Ascending aorta (tissue), 2 donors: ENCODE measurements at places on chromosomes 7 and 10. TPM values are rescaled to one million over a fixed set of nuclear protein-coding genes. Genes with fewer than 3 reads are reported as not detected.
A peak's percentile ranks its signal among the peaks of the same experiment; 100 is the strongest.

Gene PLXDC2
- total RNA-seq: 94.1 TPM

Gene RBM20
- total RNA-seq: 4.8 TPM

Gene FAM20C
- 90.8 TPM for total RNA-seq

Gene MKRN1
- 20.6 TPM for total RNA-seq

Gene CAV2
- 92.6 TPM for total RNA-seq

Gene NODAL
- total RNA-seq: not detected

Gene CALCR
- total RNA-seq: not detected

Gene DNAH11
- total RNA-seq: 0.75 TPM

Gene GPRIN2
- 6.3 TPM for total RNA-seq

Gene SPDYE6
- total RNA-seq: not detected

Gene ZNF239
- 7.1 TPM for total RNA-seq

DNA sequence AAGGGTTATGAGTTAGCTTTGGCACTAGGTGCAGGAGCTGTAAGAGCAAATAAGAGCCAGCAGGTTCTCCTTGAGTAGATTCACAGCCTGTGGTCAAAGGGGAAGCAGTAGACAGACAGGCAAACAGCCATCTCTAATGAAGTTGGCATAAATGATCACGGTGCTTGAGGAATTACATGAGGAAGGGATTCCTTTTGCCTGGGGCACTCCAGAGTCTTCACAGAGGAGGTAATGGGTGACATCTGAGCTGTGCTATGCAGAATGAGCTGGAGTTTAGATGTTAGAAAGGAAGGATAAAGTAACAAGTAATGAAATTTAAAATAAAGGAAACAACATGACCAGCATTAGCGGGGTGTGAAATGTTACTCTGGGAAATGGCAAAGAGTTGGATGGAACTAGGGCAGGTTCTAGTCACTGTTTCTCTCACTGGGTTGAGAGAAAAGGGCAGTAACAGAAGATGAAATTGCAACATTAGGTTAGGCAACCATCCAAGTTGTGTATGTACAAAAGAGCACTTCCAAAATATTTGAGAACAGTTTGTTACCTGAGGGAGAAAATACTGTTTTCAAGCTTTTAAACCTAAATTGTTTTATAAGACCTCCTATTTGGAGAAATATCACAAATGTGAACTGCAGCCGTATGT lies 613.8 kb downstream of the PHTF2 start:
- DNase-seq: no peak

- DNase-seq: no peak
These were observed 154.3 kb downstream of the PPP1R3A start for GRCh38 chr7:113764401-113765035.

DNA sequence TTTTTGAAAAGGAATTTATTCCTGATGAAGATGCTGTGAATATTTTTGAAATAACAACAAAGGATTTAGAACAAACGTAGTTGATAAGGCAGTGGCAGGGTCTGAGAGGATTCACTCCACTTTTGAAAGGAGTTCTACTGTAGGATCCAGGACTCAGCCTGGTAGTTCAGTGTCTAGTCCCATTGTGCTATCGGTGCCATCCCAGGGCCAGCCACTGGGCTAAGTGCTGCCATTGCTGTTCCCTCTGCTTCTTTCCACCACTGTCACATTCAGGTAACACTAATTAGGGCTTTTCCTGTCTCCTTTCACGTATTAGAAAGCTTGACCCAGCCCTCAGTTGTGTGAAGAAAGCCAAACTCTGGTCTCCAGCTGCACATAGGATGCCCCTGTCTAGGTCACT lies 177.3 kb downstream of the TEX36 start:
- DNase-seq: no peak

DNA sequence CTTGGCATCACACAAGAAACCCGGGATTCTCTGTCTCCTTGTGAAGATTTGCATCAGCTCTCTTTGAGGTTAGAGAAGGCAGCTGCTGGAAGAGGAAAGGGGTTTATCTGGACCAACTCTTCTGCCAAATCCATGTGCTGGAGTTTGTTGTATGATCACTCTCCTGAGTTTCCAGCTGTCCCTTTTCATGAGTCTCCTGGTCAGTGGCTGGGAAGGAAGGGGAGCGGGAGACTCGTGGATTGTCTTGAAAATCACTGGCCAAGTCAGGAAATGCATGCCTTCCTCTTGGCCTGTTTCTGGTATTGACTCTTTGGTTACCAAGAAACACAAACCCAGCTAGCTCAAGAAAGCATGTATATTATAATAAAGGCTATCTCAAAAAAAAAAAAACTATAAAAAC lies 38.8 kb downstream of the TACR2 start:
- DNase-seq: no peak

DNA sequence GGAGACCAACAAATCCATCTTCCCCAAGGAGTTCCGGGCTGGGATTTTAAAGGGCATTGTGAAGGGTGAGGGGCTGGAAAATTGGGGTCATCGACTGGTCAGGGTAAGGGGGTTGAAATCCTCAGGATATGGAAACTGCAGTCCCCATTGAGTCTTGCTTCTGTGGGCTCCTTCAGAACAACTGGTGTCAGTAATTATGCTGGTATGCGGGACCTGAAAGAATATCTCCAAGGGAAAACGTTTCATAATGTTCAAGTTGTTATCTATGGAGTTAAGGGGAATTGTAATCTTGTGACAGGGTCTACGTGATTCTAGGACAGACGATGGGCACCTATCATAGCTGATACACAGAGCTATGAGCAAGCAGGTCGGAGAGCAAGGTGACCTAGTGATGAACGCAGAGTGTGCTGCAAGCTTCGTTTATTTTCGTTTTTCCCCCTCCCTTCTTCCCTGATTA lies 494 bp upstream of the RHBDD2 start:
- no peak for DNase-seq

- DNase-seq: no peak
These were observed 268.1 kb downstream of the HPSE2 start for GRCh38 chr10:98967601-98968000.

DNA sequence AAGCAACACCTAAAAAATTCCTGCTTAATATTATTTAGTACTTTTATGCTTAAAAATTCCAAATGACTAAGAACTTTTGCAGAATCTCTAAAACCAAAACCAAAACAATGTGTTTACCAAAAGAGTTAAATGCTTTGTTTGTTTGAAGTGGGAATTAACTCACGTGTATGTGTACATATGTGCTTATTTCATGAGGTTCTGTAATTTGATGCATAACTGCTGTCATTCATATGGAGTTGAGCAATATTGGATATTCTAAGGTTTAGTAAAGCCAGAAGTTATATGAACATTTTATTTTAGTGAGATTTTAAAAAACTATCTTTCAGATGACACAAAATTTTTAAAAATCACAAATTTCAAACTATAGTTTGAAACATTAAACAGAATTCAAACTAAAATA lies 157.1 kb downstream of the PIP4K2A start:
- no peak for DNase-seq

GRCh38 chr7:155003092-155003375 lies at the start of gene PAXIP1:
Gene PAXIP1 (minus strand): TSS chr7:155003124. CDS start chr7:155002929, 195 bp downstream.
- DNase-seq: peak; percentile 64

- DNase-seq: peak; percentile 49
These were observed 336.9 kb downstream of the ADARB2 start for GRCh38 chr10:1400101-1401070.

- DNase-seq: no peak
These were observed 151.5 kb downstream of the ANK3 start for GRCh38 chr10:60237977-60238758.

- no peak for DNase-seq
These were observed 1.7 kb downstream of the EGFR start for GRCh38 chr7:55020466-55020871.

DNA sequence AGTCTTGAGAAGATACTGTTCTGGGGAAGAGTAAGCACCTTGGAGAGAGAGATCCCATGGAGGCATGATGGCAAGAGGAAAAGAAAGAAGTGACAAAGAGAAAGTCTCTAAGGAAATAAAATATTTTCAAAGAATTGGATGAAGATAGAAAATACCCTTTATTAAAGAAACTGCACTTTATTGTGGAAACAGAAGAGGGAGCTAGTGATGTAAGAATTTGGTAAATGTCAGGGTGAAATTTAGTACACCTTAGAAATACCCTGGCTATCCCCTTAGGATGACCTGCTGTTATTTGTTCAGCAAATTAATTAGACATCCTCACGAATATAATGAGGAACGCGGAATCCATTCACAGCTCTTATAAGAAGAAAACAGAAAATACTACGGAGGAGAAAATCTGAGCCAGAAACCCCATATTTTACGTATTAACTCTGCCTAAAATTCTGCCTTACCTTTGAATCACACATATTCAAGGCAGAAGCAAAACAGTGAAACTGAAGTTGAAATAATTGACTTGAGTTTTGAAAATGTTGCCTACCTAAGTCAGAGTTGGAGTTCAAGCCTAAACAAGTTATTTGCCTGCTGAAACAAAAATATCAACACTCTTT lies 90.7 kb downstream of the TFPI2 start:
- no peak for DNase-seq

DNA sequence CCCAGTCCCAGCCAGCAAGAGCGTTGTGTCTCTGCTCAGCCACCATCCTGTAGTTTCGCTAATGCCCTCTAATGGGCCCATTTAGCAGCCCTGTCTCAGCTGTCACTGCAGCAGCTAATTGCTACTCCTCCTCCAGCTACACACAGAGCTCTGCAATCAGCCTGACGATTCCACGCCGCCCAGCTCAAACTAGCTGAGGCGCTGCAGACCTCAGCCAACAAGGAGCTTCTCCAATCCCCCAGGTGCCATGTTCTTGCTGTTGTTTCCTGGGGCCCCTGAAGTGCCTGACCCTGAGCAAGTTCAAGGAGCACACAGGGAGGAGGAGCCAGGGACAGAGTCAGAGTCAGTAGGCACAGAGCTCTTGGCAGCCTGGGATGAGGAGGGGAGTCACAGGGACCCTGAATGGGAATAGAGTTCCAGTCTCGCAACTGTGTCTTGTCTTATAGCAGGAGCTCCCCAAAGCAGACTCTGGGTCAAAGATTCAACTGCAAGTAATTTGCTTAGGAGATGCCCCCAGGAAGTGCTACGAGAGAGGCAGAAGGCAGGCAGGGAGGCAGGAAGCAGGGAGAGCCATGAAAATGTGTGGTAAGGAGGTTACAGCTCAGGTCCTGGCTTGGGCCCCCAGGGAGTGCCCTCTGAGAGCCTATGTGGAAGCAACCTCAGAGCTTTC lies 135.8 kb upstream of the UNC5B start:
- DNase-seq: peak; percentile 21

- DNase-seq: no peak
These were observed 106.0 kb downstream of the TCF7L2 start for GRCh38 chr10:113056030-113056429.

- DNase-seq: peak; percentile 7
These were observed 7.9 kb downstream of the GPRIN2 start for GRCh38 chr10:46548498-46549090.

- DNase-seq: no peak
These were observed 1.5 kb downstream of the METTL27 start for GRCh38 chr7:73840715-73841379.

DNA sequence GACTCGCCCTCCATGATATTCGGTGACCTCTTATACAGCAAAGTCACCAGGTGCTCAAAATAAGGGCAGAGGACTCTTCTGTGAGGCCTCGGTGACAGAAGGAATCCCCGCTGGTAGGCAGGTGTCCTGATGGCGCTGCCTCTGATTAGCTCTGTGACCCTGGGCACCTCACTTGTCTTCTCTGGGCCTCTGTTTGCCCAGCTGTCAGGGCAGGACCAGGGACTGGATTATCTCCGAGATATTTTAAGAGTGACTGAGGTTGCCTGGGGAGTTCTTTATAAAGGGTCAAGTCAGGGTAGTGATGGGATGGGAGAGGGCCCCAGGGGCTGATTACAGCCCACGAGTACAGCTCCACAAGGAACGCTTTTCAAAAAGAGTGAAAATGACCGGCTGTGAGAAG lies 70.9 kb upstream of the SAMD8 start:
- no peak for DNase-seq

- no peak for DNase-seq
These were observed 185.3 kb downstream of the WDR11 start for GRCh38 chr10:121036431-121036830.
